ENCODE measurements at places on chromosomes 3 and 15.

- no peak for DNase-seq
Observed at GRCh38 chr3:133915685-133916658, 20.3 kb upstream of the RAB6B start.

- no peak for DNase-seq
Observed at GRCh38 chr3:156649681-156650080, 24.7 kb upstream of the TIPARP start.

GRCh38 chr3:96960661-96961330 lies 146.4 kb downstream of the EPHA6 start:
- DNase-seq: no peak

- DNase-seq: peak; percentile 86
Observed at GRCh38 chr3:193788189-193788991, 195.4 kb downstream of the OPA1 start.

GRCh38 chr3:138418601-138419206 lies 15.7 kb upstream of the ESYT3 start:
- DNase-seq: no peak

GRCh38 chr15:61639491-61639890 lies 410.4 kb upstream of the RORA start:
- DNase-seq: no peak

GRCh38 chr3:153273217-153273616 lies 111.2 kb downstream of the RAP2B start:
- DNase-seq: no peak

- DNase-seq: no peak
Observed at GRCh38 chr15:39195961-39196486, 384.9 kb upstream of the THBS1 start.

DNA sequence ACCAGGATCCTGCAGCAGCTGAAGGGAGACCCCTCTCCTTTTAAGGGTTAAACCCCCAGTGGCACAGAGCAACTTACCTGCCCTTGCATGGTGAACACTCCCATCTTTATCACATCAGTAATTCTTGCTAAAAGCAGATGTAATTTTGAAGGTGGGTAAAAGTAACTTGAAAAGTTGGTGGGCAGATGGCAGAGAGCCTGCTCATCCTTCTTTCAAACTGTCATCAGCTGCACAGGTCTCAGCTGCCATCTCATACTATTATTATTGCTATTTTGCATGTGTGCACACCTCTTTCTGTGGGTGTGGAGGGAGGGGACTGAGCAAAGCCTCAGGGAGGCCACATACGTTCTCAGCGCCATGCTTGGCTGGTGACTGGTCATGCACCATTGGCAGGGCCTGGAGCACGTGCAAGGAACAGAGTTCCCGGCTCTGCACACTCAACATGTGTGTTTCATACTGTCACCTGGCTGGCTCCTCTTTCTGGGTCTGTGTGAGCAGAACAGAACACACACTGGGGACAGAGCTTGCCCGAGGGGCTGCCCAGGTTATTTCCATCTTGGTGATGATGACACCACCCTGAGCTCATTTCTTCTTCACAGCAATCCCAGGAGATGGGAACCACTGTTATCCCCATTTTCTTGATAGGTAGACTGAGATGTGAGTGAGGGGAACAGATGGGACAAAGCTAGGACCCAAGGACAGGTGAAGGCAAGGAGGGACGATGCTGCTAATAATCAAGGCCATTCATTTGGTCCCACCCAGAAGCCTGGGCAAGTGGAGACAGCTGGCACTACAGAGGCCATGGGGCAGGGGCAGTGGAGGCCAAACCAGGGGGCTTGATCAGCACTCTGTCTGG lies 95.8 kb upstream of the KLF13 start:
- no peak for DNase-seq

DNA sequence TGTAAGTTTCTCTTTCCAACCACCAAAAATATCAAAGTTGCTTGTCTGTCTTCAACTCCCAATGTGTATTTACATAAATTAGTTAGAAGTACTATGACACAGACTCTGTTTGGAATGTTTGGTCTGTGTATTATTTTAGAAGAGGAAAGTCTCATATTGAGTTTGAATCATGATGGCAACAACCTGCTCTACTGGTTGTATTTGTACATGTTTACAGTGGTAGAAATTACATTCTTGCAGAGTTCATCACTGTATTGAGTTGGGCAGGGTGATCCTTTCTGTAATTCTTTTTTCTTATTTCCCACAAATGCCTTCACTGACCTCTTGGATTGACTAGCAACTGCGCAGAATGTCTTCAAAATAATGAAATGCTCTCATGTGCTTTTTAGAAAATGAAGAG lies 149.6 kb downstream of the CHL1 start:
- no peak for DNase-seq

DNA sequence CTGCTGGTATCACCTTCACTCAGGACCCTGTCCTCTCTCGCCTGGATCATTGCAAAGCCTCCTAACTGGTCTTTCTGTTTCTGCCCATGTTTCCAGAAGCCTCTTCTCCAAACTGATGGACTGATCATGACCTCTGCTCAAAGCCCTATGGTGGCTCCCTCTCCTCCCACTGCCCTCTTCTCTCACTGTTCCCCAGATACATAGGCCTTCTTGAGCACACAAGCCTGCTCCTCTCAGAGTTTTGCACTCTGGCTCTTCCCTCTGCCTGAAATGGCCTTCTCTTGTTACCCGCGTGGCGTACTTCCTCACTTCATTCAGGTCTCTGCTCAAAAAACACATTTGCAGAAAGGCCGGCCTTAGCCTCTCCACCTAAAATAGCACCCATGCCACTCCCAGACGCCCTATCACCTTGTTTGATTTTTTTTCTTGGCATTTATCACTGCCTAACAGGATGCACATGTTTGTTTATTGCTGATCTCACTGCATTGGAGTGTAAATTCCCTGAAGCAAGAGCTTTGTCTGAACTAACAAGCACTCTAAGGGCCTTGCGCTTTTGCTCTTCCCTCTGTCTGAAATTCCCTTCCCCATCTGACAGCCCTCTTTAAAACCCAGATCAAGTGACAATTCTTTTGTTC lies 1.4 kb upstream of the ETFA start:
- no peak for DNase-seq

- no peak for DNase-seq
Observed at GRCh38 chr3:104990758-104991157, 376.0 kb upstream of the ALCAM start.

- DNase-seq: no peak
Observed at GRCh38 chr3:110393941-110394340, 677.7 kb upstream of the NECTIN3 start.

- no peak for DNase-seq
Observed at GRCh38 chr15:97084650-97085049, 754.1 kb downstream of the NR2F2 start.

DNA sequence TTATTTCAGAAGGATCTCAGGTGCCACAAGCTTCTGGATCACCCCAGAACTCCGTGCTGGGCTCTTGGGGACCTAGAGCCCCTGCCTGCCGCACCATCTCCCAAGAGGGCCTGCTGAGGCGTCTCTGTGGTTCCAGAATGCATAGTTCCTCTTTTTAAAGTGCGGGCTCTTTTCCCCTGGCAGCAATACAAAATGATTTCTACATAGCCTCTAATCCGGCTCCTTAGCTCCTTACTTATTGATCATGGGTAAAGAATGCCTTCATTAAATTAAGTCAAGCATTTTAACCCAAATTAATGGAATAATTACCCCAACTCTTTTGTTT lies 121.9 kb downstream of the ATP10A start:
- no peak for DNase-seq

- DNase-seq: no peak
Observed at GRCh38 chr3:89154416-89154815, 47.0 kb downstream of the EPHA3 start.
